Hepatocyte (in vitro differentiated cells): ENCODE measurements at places on chromosomes 7 and 10. TPM values are rescaled to one million over a fixed set of nuclear protein-coding genes. Genes with fewer than 3 reads are reported as not detected.

STEAP4 gene
- 0.88 and 1.1 TPM in 2 replicates for total RNA-seq

IQUB gene
- 1.0 and 2.2 TPM in 2 replicates for total RNA-seq

NPC1L1 gene
- total RNA-seq = 14.8 and 20.6 TPM in 2 replicates

PDIA4 gene
- 371 and 375 TPM in 2 replicates for total RNA-seq

MRLN gene
- total RNA-seq = not detected in 2 replicates

TPST1 gene
- total RNA-seq = 91.2 and 101 TPM in 2 replicates

TMEM168 gene
- total RNA-seq = 22.1 and 25.3 TPM in 2 replicates

ABCB4 gene
- 0.80 and 1.2 TPM in 2 replicates for total RNA-seq

RTKN2 gene
- 5.3 and 6.6 TPM in 2 replicates for total RNA-seq

ICA1 gene
- total RNA-seq = 32.9 and 36.7 TPM in 2 replicates

GPR15LG gene
- total RNA-seq = 0.52 and 2.6 TPM in 2 replicates

NKX2-3 gene
- total RNA-seq = 0.17 and 0.24 TPM in 2 replicates

CHAT gene
- total RNA-seq = 0.27 TPM in 1 of 2 replicates, not detected in the other

PPP1R17 gene
- not detected in 2 replicates for total RNA-seq

VSTM4 gene
- total RNA-seq = 6.5 and 10.2 TPM in 2 replicates

CALY gene
- total RNA-seq = 2.3 TPM in 1 of 2 replicates, not detected in the other

METTL27 gene
- 1.6 and 2.6 TPM in 2 replicates for total RNA-seq

APBB1IP gene
- total RNA-seq = 1.1 and 1.6 TPM in 2 replicates

HOXA11 gene
- 6.4 and 9.6 TPM in 2 replicates for total RNA-seq

OPN1SW gene
- not detected in 2 replicates for total RNA-seq

ASAH2 gene
- 7.9 and 9.7 TPM in 2 replicates for total RNA-seq

MALRD1 gene
- total RNA-seq = 52.6 and 65.4 TPM in 2 replicates

TMEM140 gene
- 19.4 and 20.8 TPM in 2 replicates for total RNA-seq

SOSTDC1 gene
- total RNA-seq = 65.8 and 71.5 TPM in 2 replicates

ANKRD1 gene
- total RNA-seq = 99.9 and 105 TPM in 2 replicates

IGF2BP3 gene
- 73.1 and 75.7 TPM in 2 replicates for total RNA-seq

HMX3 gene
- total RNA-seq = not detected in 2 replicates

NYAP1 gene
- 1.6 and 2.4 TPM in 2 replicates for total RNA-seq

CUTC gene
- total RNA-seq = 21.6 and 33.8 TPM in 2 replicates

TMEM270 gene
- total RNA-seq = 1.1 TPM in 1 of 2 replicates, not detected in the other

ADIRF gene
- total RNA-seq = not detected in 2 replicates

NUTM2E gene
- total RNA-seq = 0.37 TPM in 1 of 2 replicates, not detected in the other

CCDC146 gene
- 4.0 and 5.8 TPM in 2 replicates for total RNA-seq

PAPOLB gene
- total RNA-seq = not detected in 2 replicates

IFIT1B gene
- not detected in 2 replicates for total RNA-seq

HOXA2 gene
- 0.36 TPM in 1 of 2 replicates, not detected in the other for total RNA-seq
